Stromal cell of bone marrow (primary cell): ENCODE measurements at places on chromosomes 16 and 17.

- no peak for DNase-seq
These were observed 8.1 kb downstream of the CDC6 start for GRCh38 chr17:40295488-40296436.

GRCh38 chr16:3881499-3881990 is 1.0 kb upstream of the CREBBP start:
- DNase-seq, result no peak

DNA sequence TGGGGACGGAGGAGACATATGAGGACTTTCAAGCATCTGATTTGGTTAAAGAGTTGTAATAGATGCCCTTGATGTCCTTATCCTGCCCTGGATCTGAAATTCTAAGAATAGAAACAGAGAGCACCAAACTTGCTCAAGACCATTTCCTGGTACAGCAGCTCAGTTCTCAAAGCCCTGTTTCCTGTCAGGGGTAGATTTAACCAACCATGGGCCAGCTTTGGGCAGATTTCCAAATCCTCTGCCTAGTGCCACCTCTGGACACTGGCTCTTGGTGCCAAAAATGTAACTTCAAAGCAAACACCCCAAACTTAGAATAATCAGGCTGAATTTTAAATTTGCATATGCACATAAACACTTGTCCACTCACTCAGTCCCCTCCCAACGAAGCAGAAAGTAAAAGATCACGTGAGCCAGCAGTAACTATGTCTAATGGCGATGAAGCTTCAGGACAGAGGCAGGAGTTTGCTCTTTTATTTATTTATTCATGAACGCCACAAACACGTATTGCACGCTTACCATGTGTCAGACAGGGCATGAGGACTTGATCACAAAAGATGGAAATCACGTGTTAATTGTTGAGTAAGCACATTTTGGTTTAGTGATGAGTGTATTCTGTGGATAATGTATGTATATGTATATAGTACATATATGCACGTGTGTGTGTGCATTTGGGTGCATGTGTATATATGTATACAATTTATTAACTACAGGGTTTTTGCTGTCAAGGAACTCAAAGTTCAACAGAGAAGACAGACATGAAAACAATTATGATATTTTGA is 23.1 kb upstream of the SDK2 start:
- no peak for DNase-seq

DNA sequence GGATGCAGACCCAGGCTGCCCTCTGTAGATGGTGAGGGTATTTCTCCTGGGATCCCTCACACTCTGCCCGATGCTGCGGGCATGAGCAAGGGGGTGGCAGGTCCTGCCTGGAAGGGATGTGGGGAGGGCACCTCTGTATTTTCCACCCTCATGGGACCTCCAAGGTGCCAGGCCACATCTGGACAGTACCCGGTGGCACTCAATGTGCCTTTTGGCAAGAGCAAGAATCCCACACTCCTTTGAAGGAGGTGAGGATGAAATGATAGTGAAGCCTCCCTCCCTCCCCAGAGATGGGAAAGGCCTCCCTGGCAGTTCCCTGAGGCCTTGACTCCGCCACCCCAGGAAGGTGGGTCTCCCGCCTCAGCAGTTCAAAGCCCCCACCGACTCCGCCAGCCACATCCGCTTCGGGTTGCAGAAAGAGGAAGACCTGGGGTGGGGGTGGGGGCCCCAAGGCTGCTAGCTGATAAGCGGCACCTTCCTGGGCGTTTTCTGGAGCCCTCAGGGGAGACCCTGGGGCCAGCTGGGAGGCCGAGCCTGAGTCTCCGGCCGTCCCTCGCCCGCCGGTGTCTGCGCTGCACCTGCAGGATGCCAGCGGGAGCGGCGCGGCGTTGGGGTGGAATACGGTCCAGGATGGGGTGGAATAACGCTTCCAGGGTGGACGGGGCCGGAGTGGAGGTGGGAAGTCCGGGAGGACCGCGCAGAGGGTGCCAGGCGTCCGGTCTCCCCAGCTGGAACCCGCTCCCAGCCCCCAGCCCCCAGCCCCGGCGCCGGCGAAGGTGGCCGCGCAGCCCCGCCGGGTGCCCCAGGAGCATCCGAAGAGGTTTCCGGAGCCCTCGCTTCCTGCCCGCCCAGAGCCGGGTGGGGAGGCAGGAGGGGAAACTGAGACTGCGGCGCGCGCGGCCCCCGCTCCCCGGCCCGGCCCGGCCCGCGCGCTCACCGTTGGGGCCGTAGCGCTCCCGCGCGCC is 718 bp downstream of the ATP2A3 start:
- no peak for DNase-seq

- DNase-seq, result no peak
These were observed 178.3 kb downstream of the ENGASE start for GRCh38 chr17:79252886-79253285.
